Urothelium cell line (cell line): ENCODE measurements at places on chromosomes 2 and 18.

- DNase-seq = no peak
Measured at GRCh38 chr2:160703648-160704585, 210.3 kb upstream of the RBMS1 start.

DNA sequence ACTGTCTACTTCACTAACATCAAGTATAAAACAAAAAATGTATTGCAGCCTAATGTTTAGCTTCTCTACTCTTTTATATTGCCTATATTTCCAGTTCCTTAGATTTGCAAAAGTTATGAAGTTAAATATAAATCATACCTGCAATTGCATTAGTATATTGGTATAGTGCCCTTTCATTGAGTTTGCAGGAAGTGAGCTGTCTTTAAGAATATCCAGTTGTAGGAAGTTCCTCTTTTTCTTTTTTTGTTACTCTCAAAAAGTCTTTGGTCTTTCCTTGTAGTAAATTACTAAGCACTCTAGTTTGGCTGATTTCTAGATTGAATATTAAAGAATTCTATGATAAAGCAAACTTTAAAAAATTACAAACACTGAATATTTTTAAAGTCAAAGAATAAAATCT is 71.3 kb upstream of the FN1 start:
- DNase-seq = no peak

- peak; percentile 43 for DNase-seq
Measured at GRCh38 chr18:519019-519879, 18.7 kb upstream of the COLEC12 start.

- peak; percentile 21 for DNase-seq
Measured at GRCh38 chr18:55587418-55588110, 428 bp downstream of the TCF4 start.

DNA sequence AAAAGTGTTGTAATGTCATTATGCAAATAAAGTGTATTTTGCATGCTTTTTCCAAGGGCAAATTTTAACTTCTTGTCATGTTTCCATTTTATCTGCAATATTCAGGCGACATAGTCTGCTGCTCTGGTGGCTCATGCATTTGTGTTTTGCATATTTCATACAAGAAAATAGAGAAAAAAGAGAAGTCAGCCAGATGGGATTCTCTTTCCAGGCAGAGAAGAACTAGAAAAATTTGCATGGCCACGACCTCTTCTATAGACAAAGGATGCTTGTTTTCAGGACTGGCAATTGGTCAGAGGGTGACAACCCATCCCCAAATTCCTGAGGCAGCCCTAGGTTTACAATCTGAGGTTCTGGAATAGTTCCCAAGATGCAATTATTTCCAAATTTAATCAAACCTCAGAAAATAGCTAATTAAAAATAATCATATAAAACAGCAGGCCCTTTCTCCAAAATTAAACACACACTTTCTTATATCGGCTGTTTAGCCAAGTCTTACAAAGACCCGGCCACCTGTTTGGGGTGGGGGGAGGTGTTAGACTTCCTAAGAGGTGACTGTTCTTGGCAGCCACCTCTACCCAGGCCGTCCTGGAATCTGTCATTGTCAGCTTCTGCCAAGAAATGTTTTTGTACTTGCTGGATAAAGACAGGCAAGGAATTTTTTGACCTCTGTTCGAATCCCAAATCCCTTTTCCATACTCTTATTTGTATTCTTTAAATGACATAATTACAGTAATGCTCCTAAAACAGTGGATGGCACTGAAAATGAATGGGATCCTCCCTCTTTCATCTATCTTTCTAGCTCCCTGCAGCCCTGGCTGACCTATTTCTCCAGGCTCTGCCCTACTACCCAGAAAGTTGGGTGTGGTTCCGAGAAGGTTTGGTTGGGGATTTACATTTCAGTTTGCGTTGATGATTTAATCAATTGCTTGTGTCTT is 20.8 kb upstream of the SOS1 start:
- peak; percentile 62 for DNase-seq

GRCh38 chr2:18580606-18581005 is 8.8 kb downstream of the NT5C1B start:
- DNase-seq = no peak

GRCh38 chr18:68694316-68694715 is 20.6 kb downstream of the TMX3 start:
- no peak for DNase-seq

GRCh38 chr2:62319070-62319469 is 123.2 kb downstream of the B3GNT2 start:
- no peak for DNase-seq

GRCh38 chr2:82636402-82637020 is 1822.6 kb downstream of the SUCLG1 start:
- DNase-seq = no peak

GRCh38 chr2:100301881-100302584 is 20.3 kb downstream of the LONRF2 start:
- DNase-seq = no peak

- DNase-seq = no peak
Measured at GRCh38 chr18:67652288-67652687, 135.8 kb upstream of the DSEL start.

DNA sequence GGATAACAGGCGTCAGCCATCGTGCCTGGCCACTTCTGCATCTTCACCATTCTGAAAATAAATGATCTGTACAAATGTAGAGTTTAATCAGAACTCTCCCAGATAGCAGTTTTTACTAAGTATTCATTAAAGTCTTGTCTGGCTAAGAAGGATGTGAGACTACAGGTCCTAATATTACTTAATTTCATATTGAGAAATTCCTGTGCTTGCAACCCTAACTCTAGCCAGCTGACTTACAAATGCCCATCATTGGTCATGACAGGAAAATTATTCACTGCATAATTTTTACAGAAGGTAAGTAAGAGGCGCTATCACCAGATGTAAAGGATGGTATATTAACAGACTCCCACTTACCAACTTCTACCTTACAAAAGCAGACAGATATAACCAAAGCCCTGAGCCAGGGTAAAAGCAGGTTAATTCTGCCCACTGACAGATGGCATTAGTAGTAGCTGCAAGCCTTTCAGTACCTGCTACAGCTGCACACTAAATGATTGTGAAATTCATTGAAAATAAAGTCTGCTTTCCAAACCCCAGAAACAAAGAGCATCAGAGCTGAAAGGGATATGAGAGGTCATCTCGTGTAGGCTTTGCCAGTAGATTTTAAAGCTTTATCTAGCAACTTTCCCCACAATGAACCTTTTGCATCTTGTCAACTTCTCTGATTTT is 271.3 kb upstream of the STON1 start:
- no peak for DNase-seq

DNA sequence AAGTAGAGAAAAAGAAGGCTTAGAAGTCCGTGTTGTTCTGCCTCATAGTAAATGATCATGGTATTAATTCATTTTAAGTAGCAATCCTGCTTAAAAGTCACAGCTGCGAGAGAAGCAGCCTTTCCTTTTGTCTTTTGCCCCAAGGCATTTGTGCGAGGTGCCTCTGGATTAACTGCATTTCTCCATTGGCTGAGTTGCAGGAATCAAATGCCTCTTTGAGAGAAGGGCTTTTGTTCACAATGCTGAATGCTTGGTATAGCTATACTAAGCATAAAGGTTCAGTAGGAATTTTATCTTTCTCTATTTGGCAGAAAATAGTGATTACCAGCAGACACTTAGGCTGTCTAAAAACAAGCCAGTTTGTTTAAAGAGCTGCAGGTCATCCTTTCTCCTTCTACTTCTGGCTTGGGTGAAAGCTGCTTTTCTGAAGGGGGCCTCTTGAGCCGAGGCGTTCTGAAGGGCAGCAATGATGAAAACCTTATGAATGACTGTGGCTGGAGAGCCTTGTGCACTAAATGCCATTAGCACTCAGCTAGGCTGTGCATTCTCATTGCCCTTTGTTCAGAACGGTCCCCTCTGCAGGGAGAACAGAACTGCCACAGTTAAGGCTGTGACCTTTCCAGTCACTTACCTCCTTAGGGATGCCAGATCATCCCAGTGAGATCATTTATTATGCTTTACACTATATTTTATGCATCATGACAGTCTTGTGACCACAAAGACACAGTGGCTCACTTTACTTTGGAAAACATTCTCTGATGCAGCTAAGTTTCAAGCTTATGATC is 68.8 kb upstream of the TMEM87B start:
- no peak for DNase-seq

DNA sequence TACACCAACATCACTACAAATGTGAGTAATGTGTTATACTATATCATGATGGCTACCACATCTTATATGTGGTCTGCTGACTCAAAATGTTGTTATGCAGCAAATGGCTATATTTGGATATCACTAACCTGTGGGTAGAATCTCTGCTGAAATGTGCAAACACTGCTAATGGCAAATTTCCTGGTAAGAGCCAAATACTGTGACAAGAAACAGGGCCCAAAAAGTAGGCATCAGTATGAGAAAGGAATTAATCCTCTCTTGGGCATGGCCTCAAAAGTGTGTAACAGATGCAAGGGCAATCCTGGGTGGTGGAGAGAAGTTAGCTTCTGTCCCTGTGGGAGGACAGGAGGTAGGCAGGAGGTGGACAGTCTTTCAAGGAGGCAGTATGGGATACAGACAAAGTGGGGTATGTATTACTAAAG is 13.3 kb downstream of the ATF2 start:
- DNase-seq = peak; percentile 5

DNA sequence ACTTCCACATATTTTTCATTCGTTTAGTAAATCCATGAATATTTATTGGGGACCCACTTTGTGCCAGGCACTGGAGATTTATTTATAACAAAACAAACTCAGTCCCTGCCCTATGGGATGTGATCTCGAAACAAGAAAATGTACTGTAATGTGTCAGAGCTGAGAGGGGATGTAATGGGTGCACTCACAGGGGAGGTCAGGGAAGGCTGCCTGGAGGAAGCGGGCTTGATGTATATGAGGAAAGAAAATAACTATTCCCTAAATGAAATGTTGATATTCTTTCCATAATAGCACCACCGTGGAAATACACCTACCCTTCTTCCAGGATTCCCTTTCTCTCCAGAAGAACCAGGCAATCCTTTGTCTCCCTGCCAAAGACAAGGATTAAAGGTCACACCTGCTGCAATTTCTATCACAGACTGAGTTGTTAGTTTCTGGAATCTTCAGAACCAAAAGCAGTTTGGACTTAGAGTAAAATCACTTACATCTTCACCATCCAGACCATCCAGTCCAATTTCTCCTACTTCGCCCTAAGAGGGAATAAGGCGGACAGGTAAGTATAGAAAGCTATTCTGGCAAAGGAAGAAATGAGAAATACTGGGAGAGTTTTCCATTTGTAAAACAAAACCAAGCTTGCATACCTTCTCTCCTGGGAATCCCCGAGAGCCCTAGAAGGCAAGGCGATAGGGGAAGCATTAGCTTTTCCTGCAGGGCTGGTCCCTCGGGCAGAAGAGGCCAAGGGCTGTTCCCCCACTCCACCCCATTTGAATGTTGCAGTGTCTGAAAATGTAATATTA is 55.0 kb downstream of the COL6A3 start:
- DNase-seq = no peak

- DNase-seq = no peak
Measured at GRCh38 chr18:21163647-21164547, 52.3 kb upstream of the ROCK1 start.

DNA sequence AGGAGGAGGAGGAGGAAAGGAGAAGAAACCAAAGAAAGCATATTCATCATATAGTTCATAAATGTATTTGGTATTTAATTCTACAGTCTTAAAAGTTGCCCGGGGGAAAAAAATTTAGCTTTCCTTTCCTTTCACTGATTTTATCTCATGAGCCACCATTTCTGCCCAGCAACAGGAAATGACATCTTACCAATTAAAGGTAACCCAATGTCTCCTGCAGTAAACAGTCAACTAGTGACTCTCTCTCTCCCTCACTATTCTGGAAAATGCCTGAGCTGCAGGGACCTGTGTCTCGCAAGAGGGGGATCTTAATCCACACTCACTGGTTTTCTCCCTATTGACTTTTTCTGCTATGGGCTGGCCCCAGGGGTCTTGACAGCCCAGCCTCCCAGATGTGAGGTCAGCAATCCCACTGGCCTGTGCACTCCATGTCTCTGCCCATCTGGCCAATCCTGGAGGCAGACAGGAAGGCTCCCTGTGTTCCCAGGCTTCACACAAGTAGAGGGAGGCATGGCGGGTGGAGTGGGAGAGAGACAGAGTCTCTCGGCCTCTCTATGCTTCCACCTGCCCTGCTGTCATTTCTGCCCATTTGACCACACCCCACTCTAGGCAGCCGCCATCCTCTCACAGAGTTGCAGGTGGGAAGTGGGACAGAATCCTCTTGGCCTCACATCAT is 85.4 kb upstream of the CABLES1 start:
- no peak for DNase-seq

DNA sequence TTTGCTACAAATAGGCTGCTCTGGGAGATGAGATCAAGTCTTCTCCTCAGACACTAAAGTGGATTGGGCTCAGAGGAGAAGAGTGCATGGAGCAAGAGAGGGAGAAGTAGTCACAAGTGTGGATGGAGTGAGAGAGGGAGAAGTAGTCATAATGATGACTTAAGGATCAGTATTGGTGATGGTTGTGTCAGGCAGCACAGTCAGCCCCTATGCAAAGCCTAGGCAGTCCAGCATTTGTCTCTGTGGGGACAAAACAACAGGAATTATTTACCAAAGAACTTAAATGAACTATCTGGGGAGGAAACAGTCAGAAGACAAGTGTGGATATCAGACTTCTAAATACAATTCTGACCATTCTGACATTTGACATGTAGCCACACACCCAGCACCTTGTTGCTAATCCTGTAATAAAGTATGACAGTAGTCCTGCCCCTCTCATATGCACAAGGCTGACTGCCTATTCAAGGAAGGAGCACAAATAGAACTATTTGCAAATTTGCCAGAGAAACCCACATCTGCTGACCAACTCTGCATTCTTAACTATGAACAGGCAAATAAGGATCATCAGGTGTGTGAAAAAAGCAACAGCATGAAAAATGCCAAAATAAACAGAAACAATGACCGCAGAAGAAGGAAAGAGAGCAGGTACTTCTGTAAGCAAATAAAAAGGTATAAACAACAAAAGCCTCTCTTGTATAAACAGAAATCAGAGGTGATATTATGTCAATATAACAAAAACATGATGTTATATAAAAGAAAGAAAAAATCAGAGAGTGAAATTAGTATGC is 1597.9 kb upstream of the ACVR2A start:
- DNase-seq = no peak

- DNase-seq = peak; percentile 37
Measured at GRCh38 chr2:76953733-76954347, 568.3 kb downstream of the LRRTM4 start.

DNA sequence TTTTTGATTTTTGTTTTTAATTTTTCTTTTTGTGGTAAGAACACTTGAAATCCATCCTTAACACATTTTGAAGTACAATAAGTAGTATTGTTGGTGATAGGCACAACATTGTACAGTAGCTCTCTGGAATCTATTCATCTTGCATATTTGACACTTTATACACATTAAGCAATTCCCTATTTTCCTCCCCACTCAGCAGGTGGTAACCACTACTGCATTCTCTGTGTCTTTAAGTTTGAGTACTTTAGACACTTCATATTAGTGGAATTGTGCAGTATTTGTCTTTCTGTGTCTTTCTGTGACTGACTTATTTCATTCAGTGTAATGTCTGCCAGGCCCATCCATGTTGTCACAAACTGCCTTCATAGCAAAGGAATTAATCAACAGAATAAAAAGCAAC is 471.7 kb upstream of the CDH20 start:
- DNase-seq = no peak

GRCh38 chr2:75609937-75610508 is 36.6 kb upstream of the MRPL19 start:
- DNase-seq = no peak

- DNase-seq = peak; percentile 40
Measured at GRCh38 chr18:47968721-47969120, 38.3 kb upstream of the SMAD2 start.

GRCh38 chr2:8096484-8096883 is 585.4 kb upstream of the ID2 start:
- DNase-seq = no peak

GRCh38 chr2:96549466-96549785 is 12.9 kb downstream of the ARID5A start:
- no peak for DNase-seq
